PC-9 (cell line): ENCODE measurements at places on chromosomes 4 and X. TPM values are rescaled to one million over a fixed set of nuclear protein-coding genes. Genes with fewer than 3 reads are reported as not detected.

Gene HS6ST2
- 13.4 and 15.0 TPM in 2 replicates for total RNA-seq

Gene RAB40AL
- 2.1 and 2.6 TPM in 2 replicates for total RNA-seq

Gene CPEB2
- total RNA-seq, result 9.3 and 9.4 TPM in 2 replicates

Gene SMIM10L2A
- total RNA-seq, result not detected in 2 replicates

Gene NKX3-2
- not detected in 2 replicates for total RNA-seq

Gene ZNF718
- 3.5 and 5.6 TPM in 2 replicates for total RNA-seq
